ENCODE measurements at places on chromosomes 16 and 17.

DNA sequence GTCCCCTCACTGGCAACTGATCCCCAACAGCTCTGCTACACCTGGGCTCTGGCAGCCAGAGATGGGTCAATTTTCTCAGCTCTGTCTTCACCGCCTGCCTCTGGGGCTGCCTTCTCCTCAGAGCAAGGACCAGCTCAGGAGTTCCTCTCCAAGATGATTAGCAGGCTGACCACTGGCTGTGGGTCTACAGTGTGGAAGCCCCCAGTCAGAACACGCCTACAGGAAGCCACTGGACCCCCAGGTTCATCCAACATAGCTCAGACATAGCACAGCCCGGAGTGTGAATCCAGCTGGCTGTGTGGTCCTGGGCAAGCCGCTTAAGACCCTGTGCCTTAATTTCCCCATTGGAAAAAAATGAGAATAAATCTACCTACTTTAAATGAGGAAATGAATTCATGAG is 4.9 kb downstream of the DOK4 start:
- DNase-seq = no peak

DNA sequence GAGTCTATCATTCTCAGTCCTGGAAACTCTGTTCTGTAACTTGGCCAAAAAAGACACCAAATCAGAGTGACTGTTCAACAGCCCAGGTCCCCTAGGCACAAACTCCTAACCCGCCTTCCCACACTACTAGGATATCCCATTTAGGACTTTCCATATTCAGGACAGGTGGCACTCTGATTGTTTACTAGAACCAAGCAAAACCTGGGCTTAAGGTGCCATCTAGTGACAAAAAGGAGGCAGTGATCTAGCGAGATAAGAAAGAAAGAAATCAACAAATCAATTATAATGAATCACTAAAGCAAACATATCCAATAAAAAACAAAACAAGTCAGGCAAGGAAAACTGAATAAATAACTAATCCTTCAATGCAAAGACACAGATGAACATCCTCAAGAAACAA is 203.9 kb downstream of the CEP112 start:
- no peak for DNase-seq

GRCh38 chr17:30831257-30831656 is 509 bp upstream of the ATAD5 start:
- DNase-seq = no peak

DNA sequence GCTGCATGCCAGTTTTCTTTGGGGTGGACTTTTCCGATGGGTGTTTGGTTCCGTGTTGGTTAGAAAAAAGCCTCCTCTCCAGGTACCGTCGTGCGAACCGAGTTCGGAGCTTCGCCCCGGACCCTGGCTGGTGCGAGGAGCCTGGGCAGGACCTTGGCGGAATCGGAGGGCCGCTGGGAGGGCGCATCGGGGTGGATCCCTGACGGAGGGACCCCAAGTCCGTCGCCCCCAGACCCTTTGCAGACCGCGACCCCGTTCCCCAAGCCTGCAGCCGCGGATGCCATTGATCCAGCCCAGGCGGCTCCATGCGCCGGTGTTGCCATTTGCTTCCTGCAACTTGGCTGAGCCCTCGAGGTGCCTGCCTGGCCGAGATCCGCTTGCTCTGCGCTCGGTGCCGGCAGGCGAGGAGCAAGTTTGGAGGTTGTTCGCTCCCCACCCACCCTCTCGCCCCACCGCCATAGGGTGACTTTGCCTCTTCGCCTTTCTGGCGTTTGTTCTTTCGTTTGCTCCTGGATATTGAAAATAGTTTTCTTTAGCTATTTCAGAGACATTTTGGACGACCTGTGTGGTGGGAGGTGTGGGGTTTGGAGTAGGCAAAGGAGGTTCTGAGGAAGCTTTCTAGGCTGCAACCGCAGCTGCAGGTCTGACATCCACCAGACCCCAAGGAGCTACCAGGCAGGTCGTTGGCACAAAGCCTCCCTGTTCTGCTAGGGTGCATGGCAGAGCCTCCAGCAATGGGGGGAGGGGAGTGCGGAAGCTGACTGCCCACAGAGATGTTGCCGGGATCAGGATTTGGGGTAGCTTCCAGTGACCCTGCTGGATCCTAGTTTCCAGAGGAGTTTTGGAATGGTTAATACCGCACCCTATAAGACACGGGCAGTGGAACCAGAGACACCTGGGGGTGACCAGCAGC is 58.2 kb downstream of the RAP1GAP2 start:
- DNase-seq = no peak

DNA sequence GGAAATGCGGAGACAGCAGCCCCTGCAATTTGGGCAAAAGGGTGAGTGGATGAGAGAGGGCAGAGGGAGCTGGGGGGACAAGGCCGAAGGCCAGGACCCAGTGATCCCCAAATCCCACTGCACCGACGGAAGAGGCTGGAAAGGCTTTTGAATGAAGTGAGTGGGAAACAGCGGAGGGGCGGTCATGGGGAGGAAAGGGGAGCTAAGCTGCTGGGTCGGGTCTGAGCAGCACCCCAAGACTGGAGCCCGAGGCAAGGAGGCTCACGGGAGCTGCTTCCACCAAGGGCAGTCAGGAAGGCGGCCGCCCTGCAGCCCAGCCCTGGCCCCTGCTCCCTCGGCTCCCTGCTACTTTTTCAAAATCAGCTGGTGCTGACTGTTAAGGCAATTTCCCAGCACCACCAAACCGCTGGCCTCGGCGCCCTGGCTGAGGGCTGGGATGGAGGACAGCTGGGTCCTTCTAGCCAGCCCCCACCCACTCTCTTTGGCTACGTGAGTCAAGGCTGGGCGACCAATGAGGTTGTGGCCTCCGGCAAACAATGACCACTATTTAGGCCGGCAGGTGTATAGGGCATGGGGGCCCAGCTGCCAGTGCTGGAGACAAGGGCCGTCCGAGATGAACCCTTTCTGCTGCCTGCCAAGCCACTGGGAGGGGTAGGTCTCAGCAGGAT is 507 bp downstream of the SERPINF1 start:
- no peak for DNase-seq

DNA sequence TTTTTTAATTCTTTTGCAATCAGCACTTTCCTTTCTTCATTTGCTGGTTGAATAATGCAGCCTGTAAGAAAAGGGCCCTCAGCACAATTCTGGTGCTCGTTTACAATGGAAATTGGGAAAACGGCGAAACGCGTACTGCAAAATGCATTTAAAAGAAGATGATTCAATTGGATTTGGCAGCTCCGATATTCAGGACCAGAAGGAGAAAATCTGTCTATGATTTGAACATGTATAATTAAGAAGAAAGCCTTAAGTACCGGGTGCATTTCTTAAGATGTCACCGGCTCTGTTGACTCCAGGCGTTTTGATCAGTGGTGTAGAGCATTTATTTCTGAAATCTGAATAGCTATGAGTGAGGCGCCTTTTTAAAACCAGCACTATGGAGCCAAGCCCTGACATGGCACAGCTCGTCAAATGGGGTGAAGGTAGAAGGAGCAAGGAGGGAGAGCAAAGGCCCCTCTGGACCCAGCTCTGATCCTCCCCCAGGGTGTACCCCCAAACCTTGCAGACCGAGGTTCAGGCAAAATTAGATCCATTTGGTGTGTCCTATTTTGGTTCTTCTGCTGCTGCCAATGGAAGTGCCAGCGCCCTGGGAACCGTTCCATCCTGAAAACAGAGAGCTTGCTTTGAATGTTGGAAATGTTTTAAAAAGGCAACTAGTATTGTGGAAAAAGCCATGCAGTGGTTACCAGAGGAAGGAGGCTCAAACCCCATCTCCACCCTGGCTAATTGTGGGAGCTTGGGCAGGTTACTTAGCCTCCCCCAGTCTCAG is 161.4 kb upstream of the RPL38 start:
- no peak for DNase-seq
